Mammary microvascular endothelial cell (primary cell): ENCODE measurements at places on chromosomes 13 and 19. TPM values are rescaled to one million over a fixed set of nuclear protein-coding genes. Genes with fewer than 3 reads are reported as not detected.

HCN2 gene
- total RNA-seq: 0.07 and 0.10 TPM in 2 replicates

ZNF540 gene
- 1.4 TPM in 1 of 2 replicates, not detected in the other for total RNA-seq

NRTN gene
- total RNA-seq: not detected in 2 replicates

BCL2L12 gene
- total RNA-seq: 33.2 TPM in 2 replicates
